Stimulated activated CD8-positive, alpha-beta memory T cell treated with anti-CD3 and anti-CD28 coated beads, Interleukin-7, amount 100 ng/mL, for 1 hour (primary cell): ENCODE measurements at places on chromosomes 6 and 20.

DNA sequence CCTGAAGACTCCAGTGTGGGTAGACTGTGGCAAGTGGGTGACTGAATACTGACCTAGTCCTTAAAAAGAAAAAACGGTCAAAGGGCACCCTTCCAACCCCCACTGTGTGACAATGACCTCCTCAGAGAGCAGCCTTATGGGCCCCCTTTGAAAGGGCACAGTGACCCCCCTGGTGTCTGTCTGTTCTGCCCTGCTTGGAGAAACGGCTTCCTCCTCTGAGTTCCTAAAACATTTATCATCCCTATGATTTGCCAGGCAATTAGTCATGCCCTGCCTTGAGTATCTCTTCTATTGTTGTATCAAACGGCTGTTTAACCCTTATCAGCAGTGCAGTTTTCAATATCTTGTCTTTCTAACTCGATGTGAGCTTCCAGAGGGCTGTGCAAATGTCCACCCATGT, 21.0 kb upstream of the STX16 start:
- DNase-seq = no peak

DNA sequence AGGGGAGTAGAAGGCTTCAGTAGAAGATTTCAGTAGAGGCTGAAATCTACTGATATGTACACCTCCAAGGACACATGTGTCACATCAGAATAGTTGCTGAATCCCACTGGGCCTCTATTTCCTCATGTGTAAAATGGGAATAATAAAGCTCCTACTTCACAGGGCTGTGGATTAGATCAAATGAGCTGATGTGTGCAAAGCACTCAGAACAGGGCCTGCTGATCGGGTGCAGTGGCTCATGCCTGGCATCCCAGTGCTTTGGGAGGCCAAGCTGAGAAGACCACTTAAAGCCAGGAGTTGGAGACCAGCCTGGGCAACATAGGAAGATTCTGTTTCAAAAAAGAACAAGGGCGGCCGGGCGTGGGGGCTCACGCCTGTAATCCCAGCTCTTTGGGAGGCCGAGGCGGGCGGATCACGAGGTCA, 8.1 kb upstream of the AP5S1 start:
- DNase-seq = no peak

GRCh38 chr20:20084296-20084752, 32.0 kb downstream of the CFAP61 start:
- DNase-seq = no peak

DNA sequence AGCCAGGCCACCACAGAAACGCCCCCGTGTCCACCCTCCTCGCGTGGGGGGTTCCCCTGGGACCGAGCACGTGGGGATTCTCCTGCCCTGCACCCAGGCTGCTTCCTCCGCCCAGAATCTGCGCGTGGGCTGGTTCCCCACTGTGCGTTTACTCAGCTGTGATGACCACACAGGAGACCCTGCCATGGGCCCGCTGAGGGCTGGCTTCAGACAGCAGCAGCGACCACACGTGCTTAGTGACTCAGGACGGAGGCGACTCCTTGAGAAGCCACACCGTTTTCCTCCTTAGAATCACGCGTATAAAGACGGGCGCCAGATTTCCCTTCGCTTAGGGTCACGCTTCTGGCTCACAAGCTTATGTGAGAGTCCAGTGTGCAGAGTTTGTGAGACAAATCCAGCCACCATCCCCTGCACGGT, 63.9 kb upstream of the PDE10A start:
- no peak for DNase-seq

GRCh38 chr6:117907601-117908245, 659 bp downstream of the SLC35F1 start:
- no peak for DNase-seq

- DNase-seq = no peak
These were observed 60.1 kb downstream of the DAAM2 start for GRCh38 chr6:39852324-39852723.
